ENCODE measurements at places on chromosomes 2 and 18.
A peak's percentile ranks its signal among the peaks of the same experiment; 100 is the strongest.

DNA sequence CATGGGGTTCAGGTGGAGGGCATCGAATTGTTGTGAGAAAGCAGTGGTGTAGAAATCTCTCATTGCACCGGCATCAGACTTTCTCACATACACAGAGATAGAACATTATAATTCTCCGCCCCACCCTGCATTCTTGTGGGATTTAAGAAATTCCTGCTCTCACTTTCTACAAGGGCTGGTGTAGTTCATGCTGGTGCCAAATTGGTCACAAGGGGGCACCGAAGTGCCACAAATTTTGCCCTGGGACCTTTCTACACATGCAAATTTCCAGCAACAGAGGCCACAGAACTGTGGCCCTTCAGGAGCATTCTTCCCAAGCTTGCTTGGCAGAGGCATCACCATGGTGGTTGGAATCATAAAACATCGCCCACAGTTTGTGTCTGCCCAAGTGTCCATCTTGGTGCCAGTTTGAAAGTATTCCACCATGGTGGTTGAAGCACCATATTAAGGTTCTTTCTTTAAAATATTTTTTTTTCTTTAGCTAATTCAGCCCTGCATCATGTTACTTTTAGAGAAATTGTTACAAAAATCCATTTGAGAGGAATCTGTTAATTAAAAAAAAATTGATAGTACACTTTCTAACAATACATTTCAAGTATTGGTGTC lies 521.2 kb upstream of the FANCL start:
- no peak for DNase-seq

DNA sequence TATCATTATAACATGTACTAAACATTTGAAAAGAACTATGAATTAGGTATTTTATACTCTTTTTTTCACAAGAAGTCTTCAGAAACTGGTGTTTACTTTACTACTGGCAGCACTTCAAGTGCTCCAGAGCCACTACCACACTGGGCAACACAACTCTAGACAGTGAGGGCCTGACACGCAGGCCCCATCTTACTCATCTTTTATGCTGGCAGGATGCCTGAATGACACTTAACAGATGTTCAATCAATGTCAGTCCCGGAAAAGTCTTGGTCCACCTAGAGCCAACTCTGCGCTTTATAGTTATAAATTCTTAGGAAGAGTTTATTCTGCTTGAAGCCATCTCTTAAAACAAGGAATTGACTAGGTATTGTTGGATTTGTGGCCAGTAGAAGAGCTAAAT lies 8.7 kb upstream of the WIPF1 start:
- peak; percentile 33 for DNase-seq

DNA sequence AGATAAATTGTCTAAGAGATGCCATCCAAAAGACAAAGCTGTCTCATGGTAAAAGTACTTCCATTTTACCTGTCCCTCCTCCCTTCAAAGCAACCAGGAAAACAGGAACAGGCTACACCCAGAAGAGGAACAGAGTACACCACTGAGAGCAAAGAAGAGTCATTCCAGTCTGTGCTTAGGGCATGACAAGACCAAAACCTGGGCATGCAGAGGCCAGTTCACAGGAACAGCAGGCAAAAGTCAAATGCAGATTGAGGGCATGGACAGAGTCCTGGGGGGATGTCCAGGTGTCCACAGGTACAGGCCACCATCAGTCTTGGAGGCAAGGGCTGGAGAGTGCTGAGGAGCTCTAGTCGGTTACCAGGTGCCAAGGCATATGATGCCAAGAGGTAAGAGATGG lies 23.7 kb downstream of the PLEK start:
- DNase-seq: no peak

DNA sequence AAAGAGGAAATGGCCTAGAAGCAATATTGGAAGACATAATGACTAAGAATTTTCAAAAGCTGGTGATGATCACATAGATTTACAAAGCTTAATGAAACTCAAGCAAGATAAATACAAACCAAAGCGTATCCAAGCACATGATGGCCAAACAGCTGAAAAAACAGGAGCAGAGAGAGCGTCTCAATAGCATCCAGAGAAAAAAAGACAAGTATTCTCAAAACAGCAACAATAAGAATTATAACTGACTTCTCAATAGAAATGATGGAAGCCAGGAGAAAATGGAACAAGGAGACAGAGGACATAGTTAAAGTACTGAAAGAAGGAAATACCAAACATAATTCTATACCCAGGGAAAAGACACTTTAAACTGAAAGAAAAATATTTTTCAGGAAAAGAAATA lies 437.2 kb upstream of the TNP1 start:
- DNase-seq: no peak

- no peak for DNase-seq
Measured at GRCh38 chr18:44626807-44627206, 53.9 kb upstream of the SETBP1 start.

- no peak for DNase-seq
Measured at GRCh38 chr18:33135951-33136660, 304.4 kb downstream of the CCDC178 start.

- DNase-seq: no peak
Measured at GRCh38 chr2:75098856-75099255, 100.5 kb downstream of the TACR1 start.

- no peak for DNase-seq
Measured at GRCh38 chr2:101064125-101064502, 62.0 kb downstream of the RPL31 start.

GRCh38 chr2:158655628-158656027 lies 139.5 kb upstream of the DAPL1 start:
- DNase-seq: no peak

DNA sequence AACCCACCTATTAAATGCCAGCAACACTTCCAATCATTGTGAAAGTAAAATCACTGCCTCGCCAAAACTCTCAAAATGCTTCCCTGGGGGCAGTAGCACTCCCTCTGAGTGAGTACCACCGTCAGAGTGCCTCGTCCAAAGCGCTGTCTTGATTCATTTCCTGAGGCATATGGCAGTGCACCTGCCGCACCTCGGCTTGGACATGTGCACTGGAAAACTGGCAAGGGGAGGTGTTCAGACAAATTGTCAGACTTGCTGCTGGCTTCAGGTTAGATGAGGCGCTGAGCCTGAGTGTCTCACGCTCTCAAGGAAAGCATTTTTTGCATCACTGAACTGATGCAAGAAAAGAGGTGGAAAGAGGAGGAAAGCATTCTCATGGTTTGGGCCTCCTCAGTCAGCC lies 132.8 kb downstream of the ATL2 start:
- DNase-seq: no peak

Measured in stimulated activated naive CD4-positive, alpha-beta T cell treated with Interleukin-2 at 50 U/mL for 16 hours (primary cell).